ENCODE measurements at places on chromosomes 6 and 20. TPM values are rescaled to one million over a fixed set of nuclear protein-coding genes. Genes with fewer than 3 reads are reported as not detected.

TAGAP gene
- total RNA-seq: 5.3 TPM

TP53TG5 gene
- not detected for total RNA-seq

BPIFB1 gene
- total RNA-seq: not detected

CFAP206 gene
- 1.1 TPM for total RNA-seq

COL21A1 gene
- 1.4 TPM for total RNA-seq

NECAB3 gene
- 146 TPM for total RNA-seq

GRCh38 chr6:37454420-37455140, 21.6 kb downstream of the CMTR1 start:
- no peaks in the 10 kb centered on the region for H3K27me3 ChIP-seq
- H3K4me3 ChIP-seq: no peak overlapping the region
- H3K4me1 ChIP-seq: no peaks in the 10 kb centered on the region
- peaks cover 74% of the 10 kb centered on the region for H3K36me3 ChIP-seq
- no peak for DNase-seq

- peaks cover 30% of the 10 kb centered on the region for H3K4me1 ChIP-seq
- peak; percentile 97 for DNase-seq
- H3K27me3 ChIP-seq: no peaks in the 10 kb centered on the region
- no peaks in the 10 kb centered on the region for H3K36me3 ChIP-seq
- H3K27ac ChIP-seq: no peak overlapping the region
These were observed 15.9 kb upstream of the PEDS1 start for GRCh38 chr20:50169329-50169823.

- DNase-seq: no peak
- H3K27me3 ChIP-seq: no peaks in the 10 kb centered on the region
- H3K27ac ChIP-seq: no peak overlapping the region
- no peaks in the 10 kb centered on the region for H3K36me3 ChIP-seq
These were observed 201.8 kb upstream of the LRFN2 start for GRCh38 chr6:40788661-40789655.

DNA sequence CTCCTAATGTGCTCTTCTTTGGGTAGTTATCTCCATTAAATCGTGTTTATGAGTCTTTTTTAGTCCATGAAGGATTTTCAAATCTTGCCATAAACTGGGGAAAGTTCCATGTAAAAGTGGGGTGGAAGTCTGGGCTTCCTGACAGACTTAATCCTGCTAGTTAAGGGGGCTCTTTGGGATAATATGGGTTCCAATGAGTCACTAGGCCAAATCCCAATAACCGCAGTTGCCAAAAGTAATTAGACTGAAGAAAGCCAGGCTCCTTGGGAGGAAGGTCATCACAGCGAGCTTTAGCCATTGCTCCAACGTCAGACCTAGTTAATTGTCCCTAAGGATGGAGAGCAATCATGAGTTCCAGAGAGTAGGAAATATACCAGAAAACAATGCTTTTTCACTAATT, 10.8 kb downstream of the RSPO3 start:
- no peaks in the 10 kb centered on the region for H3K27me3 ChIP-seq
- no peak for DNase-seq
- H3K4me3 ChIP-seq: no peak overlapping the region

GRCh38 chr6:169513478-169514193, 188.2 kb downstream of the WDR27 start:
- no peaks in the 10 kb centered on the region for H3K4me1 ChIP-seq
- DNase-seq: no peak
- H3K36me3 ChIP-seq: no peaks in the 10 kb centered on the region
- H3K4me3 ChIP-seq: no peak overlapping the region
- H3K27me3 ChIP-seq: no peaks in the 10 kb centered on the region

GRCh38 chr20:36805396-36805795, 31.8 kb upstream of the DSN1 start:
- H3K36me3 ChIP-seq: peaks cover 96% of the 10 kb centered on the region
- no peaks in the 10 kb centered on the region for H3K27me3 ChIP-seq
- H3K4me1 ChIP-seq: no peaks in the 10 kb centered on the region
- no peak overlapping the region for H3K4me3 ChIP-seq

GRCh38 chr6:112038756-112039430, 15.0 kb upstream of the CCN6 start:
- H3K4me1 ChIP-seq: peaks cover 15% of the 10 kb centered on the region
- H3K27ac ChIP-seq: no peak overlapping the region
- DNase-seq: no peak
- no peaks in the 10 kb centered on the region for H3K27me3 ChIP-seq

DNA sequence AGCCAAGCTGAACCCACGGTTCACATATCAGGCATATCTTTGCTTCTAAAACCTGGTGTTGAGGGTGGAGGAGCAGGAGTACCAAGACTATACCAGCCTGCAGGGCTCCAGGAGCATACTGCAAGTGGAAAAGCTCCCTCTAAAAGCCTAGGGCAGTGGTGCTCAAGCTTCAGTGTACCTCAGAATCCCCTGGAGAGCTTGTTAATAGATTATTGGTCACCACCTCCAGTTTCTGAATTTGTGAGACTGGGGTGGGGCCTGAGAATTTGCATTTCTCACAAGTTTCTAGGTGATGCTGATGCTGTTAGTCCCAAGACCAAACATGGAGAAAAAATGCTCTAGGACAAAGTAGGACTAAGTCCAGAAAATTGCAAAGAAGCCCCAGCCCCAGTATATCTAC, 65.4 kb downstream of the FILIP1 start:
- no peaks in the 10 kb centered on the region for H3K36me3 ChIP-seq
- H3K4me1 ChIP-seq: peaks cover 26% of the 10 kb centered on the region
- H3K27ac ChIP-seq: no peak overlapping the region
- no peak overlapping the region for H3K4me3 ChIP-seq

DNA sequence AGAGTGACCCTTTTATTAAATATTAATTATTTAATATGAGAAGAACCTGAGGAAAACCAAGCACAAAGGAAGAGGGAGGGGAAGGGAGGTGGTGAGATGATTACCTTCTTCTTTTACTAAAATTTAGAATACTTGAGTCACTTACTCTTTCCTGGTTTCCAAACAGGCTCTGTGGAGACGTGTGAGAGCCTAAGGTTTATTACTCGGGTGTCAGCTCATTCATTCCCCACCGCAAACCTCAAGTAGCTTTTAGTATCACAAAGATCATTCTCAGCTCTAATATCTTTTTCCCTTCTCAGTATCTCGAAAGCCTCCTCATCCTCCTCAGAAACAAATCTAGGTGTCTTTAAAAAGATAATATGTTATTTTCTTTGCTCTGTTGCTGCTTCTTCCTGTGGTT, 497.2 kb upstream of the JARID2 start:
- H3K4me1 ChIP-seq: peaks cover 7% of the 10 kb centered on the region
- no peaks in the 10 kb centered on the region for H3K36me3 ChIP-seq
- H3K27me3 ChIP-seq: no peaks in the 10 kb centered on the region
- no peak overlapping the region for H3K27ac ChIP-seq
- no peak overlapping the region for H3K4me3 ChIP-seq

DNA sequence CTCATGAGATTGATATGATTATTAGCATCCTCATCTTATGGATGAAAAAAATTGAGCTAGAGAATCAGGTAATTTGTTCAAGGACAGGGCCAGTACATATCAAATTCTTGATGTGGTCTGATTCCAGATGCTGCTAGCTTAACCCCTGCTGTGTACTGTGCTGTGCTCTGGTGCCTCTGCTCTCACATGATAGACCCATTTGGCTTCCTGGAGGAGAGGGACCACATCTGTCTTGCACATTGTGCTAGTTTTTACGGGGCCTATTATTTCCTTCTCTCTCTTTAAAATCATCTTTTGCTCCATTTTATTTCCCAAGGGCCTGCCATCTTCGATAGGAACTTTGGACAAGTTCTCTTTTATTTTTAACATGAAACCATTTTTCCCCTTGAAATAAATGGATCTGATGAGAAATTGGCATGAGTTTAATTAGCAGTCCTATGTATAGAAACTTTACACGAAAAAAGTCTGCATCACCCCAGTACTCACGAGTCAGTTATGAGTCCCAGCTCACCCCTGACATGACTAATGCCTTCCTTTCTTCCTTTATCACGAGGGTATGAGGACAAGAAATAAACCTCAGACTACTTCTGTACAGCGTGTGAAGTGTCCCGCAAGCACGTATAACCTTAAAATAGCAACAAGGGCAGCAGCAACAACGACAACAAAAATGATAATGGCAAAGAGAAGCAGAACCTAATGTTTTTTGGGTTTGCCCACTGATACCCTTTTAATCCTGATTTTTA, 26.5 kb downstream of the CD109 start:
- DNase-seq: no peak
- H3K4me3 ChIP-seq: no peak overlapping the region
- H3K4me1 ChIP-seq: no peaks in the 10 kb centered on the region
- H3K36me3 ChIP-seq: no peaks in the 10 kb centered on the region
- no peak overlapping the region for H3K27ac ChIP-seq
- no peaks in the 10 kb centered on the region for H3K27me3 ChIP-seq

- no peak for DNase-seq
- no peaks in the 10 kb centered on the region for H3K27me3 ChIP-seq
- peaks cover 51% of the 10 kb centered on the region for H3K36me3 ChIP-seq
These were observed 36.4 kb upstream of the SYNJ2 start for GRCh38 chr6:157944983-157945931.

All from adrenal gland (tissue), 19 donors.